Kidney (tissue), 22 donors: ENCODE measurements at places on chromosomes 1 and 21. TPM values are rescaled to one million over a fixed set of nuclear protein-coding genes. Genes with fewer than 3 reads are reported as not detected.

Gene CELA3A
- total RNA-seq = not detected

- no peaks in the 10 kb centered on the region for H3K36me3 ChIP-seq
- H3K27ac ChIP-seq = peak overlapping the region; percentile 90
- H3K27me3 ChIP-seq = no peaks in the 10 kb centered on the region
- DNase-seq = peak; percentile 40
- peaks cover 39% of the 10 kb centered on the region for H3K4me1 ChIP-seq
Observed at GRCh38 chr21:45319461-45320211, 31.9 kb upstream of the POFUT2 start.

DNA sequence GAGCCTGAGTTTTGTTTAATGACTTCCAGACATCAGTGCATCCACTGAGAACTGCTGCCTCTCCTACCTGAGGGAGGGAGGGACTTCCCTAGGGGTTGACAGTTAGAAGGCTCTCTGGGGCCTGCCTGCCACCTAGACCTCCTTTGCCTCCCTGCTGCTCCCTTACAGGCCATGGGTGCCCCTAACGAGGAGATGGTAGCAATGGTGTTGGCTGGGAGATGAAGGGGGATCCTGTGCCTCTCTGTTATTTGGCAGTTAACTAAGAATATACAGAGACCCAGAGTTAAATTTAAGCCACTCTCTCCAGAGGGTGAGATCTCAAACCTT, 66.1 kb downstream of the UBE2U start:
- no peaks in the 10 kb centered on the region for H3K36me3 ChIP-seq
- H3K4me3 ChIP-seq = no peak overlapping the region
- H3K27me3 ChIP-seq = no peaks in the 10 kb centered on the region
- no peak for DNase-seq

DNA sequence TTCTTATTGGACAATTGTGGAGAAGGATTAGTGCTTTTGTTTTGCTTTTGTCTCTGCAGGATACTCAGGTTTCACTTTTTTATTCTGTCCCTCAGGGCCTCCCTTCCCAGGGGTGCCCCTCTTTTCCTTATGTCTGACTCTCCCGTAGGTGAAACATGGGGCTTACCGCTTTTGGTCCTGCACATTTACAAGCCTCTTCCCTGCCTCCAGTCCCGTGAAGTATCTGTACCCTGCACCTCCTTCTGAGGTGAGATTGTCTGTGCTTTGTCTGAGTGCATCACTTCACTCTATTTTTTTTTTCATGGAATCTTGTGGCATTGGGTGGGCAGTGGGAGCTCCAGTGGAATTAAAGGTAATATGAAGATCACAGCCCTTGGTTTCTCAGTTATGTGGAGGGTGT, 758.1 kb upstream of the TPTE start:
- no peaks in the 10 kb centered on the region for H3K27me3 ChIP-seq
- H3K27ac ChIP-seq = no peak overlapping the region
- no peak overlapping the region for H3K4me3 ChIP-seq
- no peaks in the 10 kb centered on the region for H3K4me1 ChIP-seq
- no peak for DNase-seq

Gene EPHA2
- total RNA-seq = 34.2 TPM

Gene OR6F1
- total RNA-seq = not detected

DNA sequence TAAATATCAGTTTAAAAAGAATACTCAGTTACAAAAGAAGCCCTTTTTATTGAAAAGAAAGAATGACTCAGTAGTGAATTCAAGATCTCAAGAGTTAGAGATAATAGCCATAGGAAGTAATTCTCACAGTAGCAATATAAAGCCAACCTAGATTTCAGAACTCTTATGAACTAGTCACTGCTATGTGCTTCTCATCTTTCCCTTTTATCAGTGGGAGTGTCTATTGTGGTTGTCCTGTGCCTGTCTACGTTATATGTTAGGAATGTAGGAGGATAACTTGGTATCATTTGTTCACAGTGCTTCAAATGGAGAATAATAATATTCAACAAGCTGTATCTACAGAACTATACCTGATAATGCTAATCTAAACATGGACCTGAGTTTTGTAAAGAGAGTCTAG, 73.1 kb upstream of the RGS21 start:
- no peak overlapping the region for H3K4me3 ChIP-seq
- no peaks in the 10 kb centered on the region for H3K36me3 ChIP-seq
- H3K27ac ChIP-seq = no peak overlapping the region
- no peaks in the 10 kb centered on the region for H3K27me3 ChIP-seq
- DNase-seq = no peak

GRCh38 chr21:27062443-27062842, 95.6 kb upstream of the ADAMTS5 start:
- no peaks in the 10 kb centered on the region for H3K4me1 ChIP-seq
- no peak for DNase-seq
- H3K27me3 ChIP-seq = no peaks in the 10 kb centered on the region
- no peak overlapping the region for H3K27ac ChIP-seq

DNA sequence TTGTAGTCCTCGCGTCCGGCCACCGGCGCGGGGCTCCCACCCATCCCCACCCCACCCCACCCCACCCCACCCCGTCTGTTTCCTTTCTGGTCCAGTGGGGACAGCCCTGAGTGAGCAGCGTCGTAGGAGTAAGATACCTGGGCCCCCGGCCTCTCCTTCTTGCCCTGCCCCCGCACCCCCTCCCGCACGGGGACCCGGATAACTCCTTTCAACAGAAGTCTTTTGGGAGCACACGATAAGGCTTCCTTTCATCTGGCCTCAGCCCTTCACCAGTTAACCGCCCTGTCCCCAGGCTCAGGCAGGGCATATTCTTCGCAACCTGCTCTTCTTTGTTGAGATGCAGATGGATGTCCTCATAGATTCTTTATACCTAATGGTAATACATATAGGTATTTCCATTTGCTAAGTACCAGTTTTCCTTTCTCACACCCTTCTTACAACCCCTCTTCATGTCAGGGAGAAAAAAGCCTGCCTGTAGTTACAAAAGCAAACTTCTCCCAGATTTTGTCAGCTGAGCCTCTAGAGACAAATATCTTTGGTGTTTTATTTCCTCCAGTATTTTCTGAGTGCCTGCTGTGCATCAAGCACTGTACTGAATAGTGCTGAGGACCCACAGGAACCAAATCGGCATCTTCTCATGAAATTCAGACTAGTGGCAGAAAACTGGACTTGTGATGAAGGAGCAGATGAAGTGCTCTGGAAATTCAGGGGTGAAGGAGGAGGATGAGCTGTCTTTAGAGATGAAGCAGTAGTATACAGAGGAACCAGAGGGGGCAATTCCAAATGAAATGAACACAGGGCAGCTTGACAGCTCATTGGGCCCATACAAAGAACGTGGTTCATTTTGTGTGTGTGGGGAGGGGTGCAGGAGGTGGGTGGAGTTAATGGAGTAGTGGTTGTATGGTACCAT, 33.6 kb downstream of the SLC2A1 start:
- H3K27ac ChIP-seq = peak overlapping the region; percentile 93
- H3K4me3 ChIP-seq = peak overlapping the region; percentile 12
- DNase-seq = no peak

Gene PRDM2
- 42.6 TPM for total RNA-seq

Gene ADGRB2
- 3.2 TPM for total RNA-seq

GRCh38 chr1:1332031-1332755, 1.1 kb downstream of the TAS1R3 start:
- no peak overlapping the region for H3K4me3 ChIP-seq
- H3K36me3 ChIP-seq = no peaks in the 10 kb centered on the region
- H3K27ac ChIP-seq = no peak overlapping the region
- no peak for DNase-seq

Gene TTF2
- 19.0 TPM for total RNA-seq

- no peaks in the 10 kb centered on the region for H3K27me3 ChIP-seq
- no peak overlapping the region for H3K27ac ChIP-seq
- H3K4me1 ChIP-seq = no peaks in the 10 kb centered on the region
- no peak overlapping the region for H3K4me3 ChIP-seq
Observed at GRCh38 chr1:177659281-177659680, 310.6 kb downstream of the SEC16B start.

DNA sequence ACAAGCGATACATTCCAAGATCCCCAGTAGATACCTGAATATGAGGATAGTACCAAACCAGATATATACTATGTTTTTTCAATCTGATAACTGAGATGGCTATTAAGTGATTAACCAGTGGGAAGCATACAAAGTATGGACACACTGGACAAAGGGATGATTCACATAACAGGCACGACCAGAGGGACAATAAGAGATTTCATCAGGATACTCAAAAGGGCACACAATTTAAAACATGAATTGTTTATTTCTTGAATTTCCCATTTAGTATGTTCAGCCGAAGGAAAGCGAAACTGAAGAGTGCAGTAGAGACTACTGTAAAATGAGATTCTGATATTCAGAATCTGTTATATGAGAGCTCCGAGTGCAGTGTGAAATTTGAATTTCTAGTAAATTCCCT, 10.6 kb downstream of the ZZZ3 start:
- H3K4me1 ChIP-seq = peaks cover 2% of the 10 kb centered on the region
- DNase-seq = no peak
- H3K4me3 ChIP-seq = no peak overlapping the region

DNA sequence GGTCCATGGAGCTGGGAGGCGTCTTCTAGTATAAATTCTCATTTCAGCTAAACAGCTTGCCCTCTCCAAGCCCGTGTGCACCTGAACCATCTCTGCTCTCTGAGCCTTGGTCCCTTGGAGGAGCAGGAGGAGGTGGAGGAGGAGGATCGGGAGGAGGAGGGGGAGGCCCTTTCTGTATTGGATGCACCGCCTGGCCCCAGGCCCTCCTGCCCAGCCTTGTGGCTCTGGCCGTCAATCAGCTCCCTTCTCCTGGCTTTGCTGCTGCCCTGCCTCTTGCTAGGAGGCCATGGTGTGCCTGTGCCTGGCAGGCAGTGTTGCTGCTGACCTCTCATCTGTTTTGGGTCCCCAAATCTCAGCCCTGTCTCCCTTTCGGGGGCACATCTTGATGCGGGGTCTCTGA, 9.0 kb downstream of the COL18A1 start:
- no peak for DNase-seq
- H3K27ac ChIP-seq = no peak overlapping the region
- H3K36me3 ChIP-seq = no peaks in the 10 kb centered on the region
- H3K27me3 ChIP-seq = no peaks in the 10 kb centered on the region
- no peak overlapping the region for H3K4me3 ChIP-seq

Gene ADCY10
- total RNA-seq = 0.22 TPM

Gene CELA3B
- not detected for total RNA-seq

DNA sequence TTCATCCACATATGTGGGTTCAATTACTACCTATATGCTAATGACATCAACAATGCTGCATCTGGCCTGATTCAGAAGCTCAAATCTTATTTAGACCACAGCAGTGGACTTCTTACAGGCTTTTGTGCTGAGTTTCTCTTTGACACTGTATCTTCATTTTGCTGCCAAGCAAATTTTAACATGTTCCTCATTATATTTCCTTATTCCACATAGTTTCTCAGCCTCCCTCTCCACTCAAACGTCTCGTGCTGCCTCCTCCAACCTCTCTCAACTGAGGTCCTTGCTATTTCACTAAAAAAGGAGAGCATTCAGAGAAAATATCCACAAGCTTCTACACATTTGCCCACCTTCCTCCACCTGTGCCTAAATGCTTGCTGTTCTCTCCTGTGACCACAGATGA, 6.5 kb downstream of the TDRKH start:
- H3K27ac ChIP-seq = no peak overlapping the region
- H3K36me3 ChIP-seq = no peaks in the 10 kb centered on the region
- no peak for DNase-seq
- no peak overlapping the region for H3K4me3 ChIP-seq
- no peaks in the 10 kb centered on the region for H3K27me3 ChIP-seq

GRCh38 chr1:164914208-164914607, 355.2 kb downstream of the PBX1 start:
- no peaks in the 10 kb centered on the region for H3K27me3 ChIP-seq
- DNase-seq = peak; percentile 64
- H3K4me3 ChIP-seq = no peak overlapping the region
- no peak overlapping the region for H3K27ac ChIP-seq

GRCh38 chr1:112902221-112902620, 53.8 kb downstream of the SLC16A1 start:
- H3K4me1 ChIP-seq = peaks cover 3% of the 10 kb centered on the region
- H3K27ac ChIP-seq = no peak overlapping the region
- H3K36me3 ChIP-seq = no peaks in the 10 kb centered on the region
- no peaks in the 10 kb centered on the region for H3K27me3 ChIP-seq
- DNase-seq = no peak

GRCh38 chr1:165387961-165388360, 31.4 kb upstream of the LMX1A start:
- no peak overlapping the region for H3K27ac ChIP-seq
- H3K4me1 ChIP-seq = no peaks in the 10 kb centered on the region
- no peaks in the 10 kb centered on the region for H3K27me3 ChIP-seq
- H3K4me3 ChIP-seq = no peak overlapping the region
- no peak for DNase-seq

DNA sequence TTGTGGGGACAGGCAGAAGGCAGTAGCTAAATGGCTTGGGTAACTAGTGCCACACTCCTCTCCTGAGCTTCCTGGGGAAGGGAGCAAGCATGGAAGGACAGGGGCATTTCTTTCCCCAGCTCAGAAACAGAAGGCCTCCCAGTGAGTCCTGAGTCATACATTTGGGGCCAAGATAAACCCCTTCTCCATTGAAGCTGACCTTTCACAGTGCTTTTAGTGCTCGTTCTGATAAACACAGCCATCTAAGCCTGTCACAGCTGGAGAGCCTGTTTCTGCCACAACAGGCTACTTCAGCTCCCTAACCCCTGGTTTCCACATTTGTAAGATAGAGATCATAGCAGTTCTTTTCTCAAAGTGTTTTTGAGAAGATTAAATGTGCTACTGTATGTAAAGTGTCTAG, 374.0 kb downstream of the LMX1A start:
- no peak overlapping the region for H3K4me3 ChIP-seq
- H3K36me3 ChIP-seq = no peaks in the 10 kb centered on the region
- no peaks in the 10 kb centered on the region for H3K27me3 ChIP-seq
- no peak overlapping the region for H3K27ac ChIP-seq
- no peaks in the 10 kb centered on the region for H3K4me1 ChIP-seq

Gene S100A1
- total RNA-seq = 83.1 TPM

Gene CYP4X1
- total RNA-seq = 4.8 TPM

Gene TNNI3K
- total RNA-seq = 1.4 TPM

DNA sequence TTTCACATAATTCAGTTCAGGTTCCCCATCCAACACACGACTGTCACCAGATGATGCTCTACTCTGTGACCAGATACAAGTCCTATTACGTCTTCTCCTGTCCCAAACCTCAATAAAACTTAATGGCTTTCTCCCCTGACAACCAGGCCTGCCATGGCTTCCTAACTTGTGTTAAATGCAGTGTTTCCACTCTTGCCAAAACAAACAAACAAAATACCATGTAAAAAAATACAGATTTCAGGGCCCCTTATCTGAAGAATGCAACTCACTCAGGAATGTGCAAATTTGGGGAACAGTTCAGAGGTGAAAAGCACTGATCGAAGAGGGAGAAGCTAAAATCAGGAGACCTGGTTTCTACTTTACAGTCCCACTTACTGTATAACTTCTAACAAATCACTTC, 863 bp upstream of the NUF2 start:
- H3K27ac ChIP-seq = peak overlapping the region; percentile 19
- no peaks in the 10 kb centered on the region for H3K4me1 ChIP-seq
- peaks cover 10% of the 10 kb centered on the region for H3K36me3 ChIP-seq
- no peak for DNase-seq
